Activated CD4-positive, alpha-beta T cell treated with anti-CD3 and anti-CD28 coated beads, Interleukin-2, amount 50 U/mL, for 16 hours (primary cell): ENCODE measurements at places on chromosomes 5 and 9.

DNA sequence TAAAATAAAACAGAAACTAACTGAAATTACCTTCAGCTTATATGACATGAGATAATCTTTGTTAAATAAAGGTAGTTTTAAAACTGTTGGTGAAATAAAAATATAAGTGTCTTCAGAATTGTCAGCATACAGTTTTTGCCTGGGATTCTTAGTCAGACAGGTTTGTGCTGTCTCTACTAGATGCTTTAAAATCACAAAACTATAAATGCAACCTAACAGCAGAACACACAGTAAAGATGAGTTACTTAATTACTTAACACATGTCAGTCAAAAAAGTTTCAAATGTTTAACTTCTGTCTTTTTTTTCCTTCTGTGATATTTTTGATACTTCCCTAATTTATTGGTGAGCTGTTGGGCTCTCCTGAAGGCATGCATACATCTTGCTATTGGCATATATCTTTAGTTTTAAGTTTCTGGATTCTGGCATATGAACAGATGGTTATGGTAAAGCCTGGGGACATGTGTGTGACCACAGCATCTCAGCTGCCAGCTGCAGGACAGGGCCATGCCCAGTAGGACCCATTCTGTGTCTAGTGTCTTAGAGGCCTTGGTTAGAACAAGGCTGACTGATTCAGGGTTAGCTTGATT, 231.1 kb upstream of the NUDT12 start:
- no peak for DNase-seq

- DNase-seq, result no peak
These were observed 12.2 kb downstream of the DUSP1 start for GRCh38 chr5:172758834-172759149.

GRCh38 chr9:125966959-125967711, 220.0 kb downstream of the PBX3 start:
- DNase-seq, result peak; percentile 29

DNA sequence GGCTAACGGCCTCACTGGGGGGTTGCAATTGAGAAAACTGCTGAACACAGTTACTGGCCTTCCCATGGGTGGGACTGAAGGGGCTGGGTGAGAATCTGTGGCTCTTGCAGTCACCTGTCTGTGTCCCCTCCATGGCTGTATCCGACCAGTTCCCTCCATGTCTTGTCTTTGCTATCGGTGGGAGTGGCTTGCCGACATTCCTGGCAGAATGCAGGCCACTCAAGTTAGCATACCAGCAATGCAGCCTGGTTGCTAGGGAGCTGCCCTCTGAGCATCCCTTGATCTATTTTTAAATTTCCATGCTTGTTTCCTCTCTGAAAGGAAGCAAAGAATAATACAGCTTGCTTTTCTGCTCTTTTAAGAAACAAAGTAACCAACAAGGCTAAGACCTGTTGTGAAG, 1509.7 kb upstream of the WWC1 start:
- DNase-seq, result no peak

GRCh38 chr5:140248414-140248813, 54.5 kb downstream of the PFDN1 start:
- no peak for DNase-seq

GRCh38 chr5:169566202-169566601, 17.4 kb upstream of the SPDL1 start:
- no peak for DNase-seq

DNA sequence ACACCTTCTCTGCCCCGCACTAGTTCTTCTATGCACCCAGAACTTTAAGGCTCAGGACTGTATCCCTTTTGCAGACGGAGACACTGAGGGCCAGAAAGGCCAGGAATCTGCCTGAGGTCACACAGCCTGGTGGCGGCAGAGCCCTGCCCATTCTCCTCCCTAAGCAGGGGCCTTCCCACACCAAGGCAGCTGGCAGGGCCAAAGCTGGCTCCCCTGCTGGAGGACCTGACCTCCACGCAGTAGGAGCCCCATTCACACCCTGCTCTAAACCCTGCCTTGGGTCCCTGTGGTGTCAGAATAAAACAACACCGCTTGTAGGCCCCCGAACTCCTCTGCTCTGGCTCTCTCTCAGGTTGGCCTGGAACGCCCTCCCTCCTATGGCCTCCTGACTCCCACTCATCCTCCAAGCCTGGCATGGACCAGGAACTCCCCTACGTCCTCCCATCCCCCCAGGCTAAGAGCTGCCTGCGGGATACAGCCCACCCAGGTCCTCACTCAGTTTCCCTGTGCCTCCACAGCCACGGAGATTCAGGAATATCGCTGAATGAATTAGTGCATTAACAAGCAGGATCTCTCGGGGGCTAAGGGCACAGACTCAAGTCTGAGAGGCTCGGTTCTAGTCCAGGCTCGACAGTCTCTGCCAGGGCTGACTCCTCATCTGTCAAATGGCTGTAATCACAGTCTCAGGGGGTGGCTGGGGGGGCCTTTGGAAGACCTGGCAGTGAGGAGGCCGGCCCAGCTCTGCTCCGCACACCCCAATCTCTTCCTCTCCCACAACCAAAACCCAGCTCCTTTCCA, 2.8 kb downstream of the ST6GALNAC6 start:
- no peak for DNase-seq

GRCh38 chr9:69535911-69536310, 136.3 kb downstream of the APBA1 start:
- no peak for DNase-seq

- DNase-seq, result no peak
These were observed 177.5 kb downstream of the EBF1 start for GRCh38 chr5:158922263-158922592.

DNA sequence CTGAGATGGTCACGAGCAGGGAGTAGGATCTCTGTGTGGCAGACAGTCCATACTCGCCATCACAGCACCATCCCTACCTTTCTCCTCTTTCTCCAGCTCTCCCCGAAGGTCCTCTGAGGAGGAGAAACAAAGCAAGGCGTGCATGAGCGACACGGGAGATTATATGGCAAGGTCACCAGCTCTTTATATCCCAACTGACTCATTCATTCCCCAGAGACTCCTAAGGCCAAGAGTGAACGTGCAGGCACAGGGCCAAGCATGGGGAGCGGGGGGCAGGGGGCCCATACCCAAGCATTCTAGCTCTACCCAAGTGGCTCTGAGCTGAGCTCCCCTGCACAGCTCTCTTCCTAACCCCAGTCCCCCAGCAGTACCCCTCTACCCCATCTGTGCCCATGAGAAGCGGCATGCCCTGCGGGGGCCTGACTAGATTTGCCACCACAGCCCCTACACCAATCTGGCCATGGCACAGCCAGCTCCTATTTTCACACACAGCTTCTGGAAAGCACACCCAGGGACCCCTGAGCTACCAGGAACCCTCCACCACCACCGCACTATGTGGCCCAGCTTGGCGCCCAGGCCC, 6.8 kb downstream of the TRIM7 start:
- DNase-seq, result no peak

- no peak for DNase-seq
These were observed 167.0 kb downstream of the CAAP1 start for GRCh38 chr9:26725573-26725972.

DNA sequence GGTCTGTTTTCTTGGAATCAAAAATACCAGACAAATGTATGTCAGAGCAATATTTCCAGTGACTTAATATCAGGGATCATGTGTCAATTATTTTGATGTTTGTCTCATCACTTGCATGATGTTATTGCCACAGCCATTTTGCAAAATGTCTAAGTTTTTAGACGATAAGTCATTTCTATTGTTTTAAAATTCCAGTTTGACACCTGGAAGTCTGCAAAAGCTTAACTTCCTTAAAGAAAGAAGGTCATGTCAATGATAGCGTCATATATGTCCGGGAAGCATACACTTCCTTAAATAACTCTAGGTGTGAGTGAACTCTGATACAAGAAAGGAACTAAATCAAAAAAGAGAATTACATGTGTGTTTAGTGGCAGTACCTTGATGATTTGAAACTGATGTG, 259.5 kb downstream of the EDIL3 start:
- no peak for DNase-seq

DNA sequence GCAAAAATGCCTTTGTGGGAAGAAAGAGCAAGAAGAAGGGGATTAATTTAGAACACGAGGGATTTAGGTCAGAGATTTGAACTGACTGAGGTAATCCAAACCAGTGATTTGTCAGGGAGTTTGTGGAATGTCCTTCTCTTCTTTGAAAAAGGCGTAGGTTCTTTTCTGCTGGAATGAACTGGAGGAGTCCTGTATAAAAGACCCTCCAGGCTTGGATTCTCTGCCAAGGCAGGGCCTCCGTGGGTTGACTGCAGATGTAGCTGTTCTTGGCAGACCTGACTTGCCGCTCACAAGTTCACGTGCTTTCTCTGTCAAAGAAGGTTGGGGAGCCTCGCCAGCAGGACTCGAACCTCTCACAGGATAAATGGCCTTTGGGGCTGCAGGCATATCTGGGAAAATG, 62.8 kb upstream of the STC2 start:
- DNase-seq, result no peak

DNA sequence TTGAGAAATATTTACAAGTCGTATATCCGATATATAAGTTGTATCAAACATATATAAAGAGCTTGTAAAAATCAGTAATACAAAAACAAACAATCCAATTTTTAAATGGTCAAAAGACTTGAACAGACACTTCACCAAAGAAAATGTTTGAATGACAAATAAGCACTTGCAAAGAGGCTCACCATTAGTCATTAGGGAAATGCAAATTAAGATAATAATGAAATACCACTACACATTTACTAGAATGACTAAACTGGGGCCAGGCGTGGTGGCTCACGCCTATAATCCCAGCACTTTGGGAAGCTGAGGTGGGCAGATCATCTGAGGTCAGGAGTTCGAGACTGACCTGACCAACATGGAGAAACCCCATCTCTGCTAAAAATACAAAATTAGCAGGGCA, 134.6 kb upstream of the HAND1 start:
- DNase-seq, result no peak

- DNase-seq, result no peak
These were observed 166.8 kb downstream of the DROSHA start for GRCh38 chr5:31364881-31365636.

DNA sequence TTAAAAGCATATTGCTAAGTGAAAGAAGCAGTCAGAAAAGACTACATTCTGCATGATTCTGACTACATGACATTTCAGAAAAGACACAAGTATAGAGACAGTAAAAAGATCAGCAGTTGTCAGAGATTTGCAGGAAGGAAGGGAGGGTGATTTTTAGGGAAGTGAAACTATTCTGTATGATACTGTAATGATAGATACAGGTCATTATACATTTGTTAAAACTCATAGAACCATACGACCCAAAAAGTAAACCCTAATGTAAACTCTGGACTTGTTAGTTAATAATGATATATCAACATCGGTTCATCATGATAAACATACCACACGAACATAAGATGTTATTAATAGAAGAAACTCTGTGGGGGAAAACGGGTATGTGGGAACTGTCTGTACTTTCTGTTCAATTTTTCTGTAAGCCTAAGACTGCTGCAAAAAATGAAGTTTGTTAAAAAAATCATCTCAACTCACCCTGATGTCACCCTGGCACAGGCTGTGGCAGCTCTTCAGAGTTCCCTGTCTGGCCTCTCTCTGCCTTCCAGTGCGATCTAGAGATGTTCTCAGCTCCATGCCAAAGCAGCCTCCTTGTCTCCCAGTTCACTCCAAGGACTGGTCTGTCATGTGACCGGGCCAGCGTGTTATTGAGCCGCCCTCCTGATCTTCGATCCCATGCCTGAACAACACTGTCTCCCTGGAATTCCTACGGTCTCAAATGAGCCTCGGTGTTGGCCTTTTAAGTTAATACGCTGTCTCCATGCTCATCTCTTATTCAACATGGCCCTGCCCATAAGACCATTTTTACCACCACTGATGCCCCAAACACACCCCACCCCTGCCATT, 35.4 kb downstream of the PRLR start:
- DNase-seq, result no peak

GRCh38 chr5:121899346-121899745, 47.7 kb downstream of the FTMT start:
- no peak for DNase-seq

- no peak for DNase-seq
These were observed 765.1 kb downstream of the PTPRD start for GRCh38 chr9:9847750-9848149.

- no peak for DNase-seq
These were observed 89.4 kb downstream of the DOCK8 start for GRCh38 chr9:304106-304505.

DNA sequence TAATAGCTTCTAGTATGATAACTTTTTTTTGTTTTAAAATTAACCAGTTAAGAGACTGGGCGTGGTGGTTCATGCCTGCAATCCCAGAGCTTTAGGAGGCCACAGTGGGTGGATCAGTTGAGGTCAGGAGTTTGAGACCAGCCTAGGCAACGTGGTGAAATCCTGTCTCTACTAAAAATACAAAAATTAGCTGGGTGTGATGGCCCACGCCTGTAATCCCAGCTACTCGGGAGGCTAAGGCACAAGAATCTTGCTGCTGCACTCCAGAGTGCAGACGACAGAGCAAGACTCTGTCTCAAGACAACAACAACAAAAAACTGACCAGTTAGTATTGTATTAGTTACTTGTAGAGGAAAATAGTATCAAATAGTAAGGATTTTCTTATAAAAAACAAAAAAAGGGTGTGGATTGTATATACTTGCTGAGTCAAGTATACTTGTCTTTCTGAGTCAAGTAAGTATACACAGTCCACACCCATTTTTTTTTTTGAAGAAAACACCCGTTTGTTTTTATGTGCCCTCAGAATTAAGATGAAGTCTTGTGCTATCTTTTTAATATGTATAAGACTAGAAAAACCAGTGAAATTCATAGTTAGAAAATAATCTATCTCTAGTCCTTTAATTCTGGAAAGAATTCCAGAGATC, 25.3 kb downstream of the UBAP1 start:
- no peak for DNase-seq

- no peak for DNase-seq
These were observed 27.5 kb upstream of the HAND1 start for GRCh38 chr5:154505567-154505966.

GRCh38 chr5:148333262-148333849, 2.0 kb upstream of the SPINK9 start:
- DNase-seq, result no peak

DNA sequence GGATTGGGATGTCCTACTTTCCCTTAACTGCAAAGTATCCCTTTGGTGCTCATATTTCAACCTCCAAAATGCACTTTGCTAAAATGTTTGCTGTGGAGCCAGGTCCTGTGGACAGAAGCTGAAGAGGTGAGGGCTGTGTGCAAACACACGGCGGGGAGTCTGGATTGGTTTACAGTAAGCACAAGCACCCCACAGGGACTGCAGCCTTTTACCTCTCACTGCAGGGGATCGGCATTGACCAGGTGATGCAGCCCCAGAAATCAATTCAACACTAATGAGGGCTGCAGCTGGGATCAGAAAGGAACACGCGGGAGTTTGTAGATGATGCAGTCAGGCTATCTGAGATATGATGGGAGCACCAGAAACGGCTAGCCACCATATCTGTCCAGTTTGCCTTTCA, 450.9 kb downstream of the CCDC171 start:
- no peak for DNase-seq

GRCh38 chr5:168612996-168613395, 33.8 kb upstream of the PANK3 start:
- DNase-seq, result peak; percentile 8

GRCh38 chr9:134880484-134881312, at the start of gene FCN2:
FCN2 (plus strand) TSS chr9:134880810; CDS start chr9:134880822, 12 bp downstream.
- no peak for DNase-seq
